Iris pigment epithelial cell (primary cell): ENCODE measurements at places on chromosomes 5 and 9.
A peak's percentile ranks its signal among the peaks of the same experiment; 100 is the strongest.

GRCh38 chr5:95284572-95285408 lies at the start of gene MCTP1:
MCTP1 (minus strand) TSS chr5:95285094.
- DNase-seq = peak; percentile 18

- DNase-seq = no peak
Measured at GRCh38 chr9:126595982-126596381, 17.7 kb upstream of the LMX1B start.

GRCh38 chr5:142826741-142827492 lies 56.7 kb downstream of the ARHGAP26 start:
- peak; percentile 81 for DNase-seq

DNA sequence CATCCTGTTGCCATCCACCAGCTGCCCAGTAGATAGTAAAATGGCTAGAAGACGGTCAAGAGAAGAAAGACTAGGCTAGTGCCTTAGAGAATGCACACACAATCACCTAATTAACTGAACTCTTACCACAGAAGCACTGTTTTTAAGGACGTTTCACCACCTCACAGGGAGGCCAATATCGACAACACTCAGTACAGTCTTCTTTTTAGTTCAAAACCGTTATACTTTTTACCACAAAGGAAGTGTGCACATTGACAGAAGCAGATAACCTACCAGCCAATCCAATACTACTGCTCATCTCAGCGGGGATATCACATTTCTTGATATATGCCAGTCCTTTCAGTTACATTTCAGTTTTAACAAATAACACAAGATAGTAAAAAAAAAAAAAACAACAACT lies 122.3 kb downstream of the GNAQ start:
- DNase-seq = no peak

GRCh38 chr5:139468421-139468931 lies 2.3 kb upstream of the SMIM33 start:
- DNase-seq = no peak

DNA sequence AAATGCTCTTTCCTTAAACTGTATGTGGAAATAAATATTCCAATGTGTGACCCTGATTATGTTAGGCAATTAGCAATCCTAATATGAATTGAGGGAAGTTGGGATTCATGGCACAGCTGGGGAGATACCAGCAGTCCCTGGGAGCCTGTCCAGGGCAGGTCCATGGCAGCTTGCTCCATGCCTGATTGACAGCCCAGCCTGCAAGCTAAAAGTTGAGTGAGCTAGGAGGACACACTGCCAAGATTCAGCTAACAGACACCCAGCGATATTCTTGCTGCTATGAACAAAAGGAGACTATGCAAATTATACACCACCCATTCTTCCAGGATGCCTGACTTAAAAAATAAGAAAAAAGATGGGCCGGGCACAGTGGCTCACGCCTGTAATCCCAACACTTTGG lies 6.2 kb downstream of the TGFBI start:
- no peak for DNase-seq

- DNase-seq = peak; percentile 46
Measured at GRCh38 chr9:80285326-80285725, 713.6 kb downstream of the TLE4 start.

GRCh38 chr5:87002485-87002884 lies 265.2 kb upstream of the RASA1 start:
- DNase-seq = no peak

- no peak for DNase-seq
Measured at GRCh38 chr5:126794157-126794828, 17.4 kb downstream of the LMNB1 start.

DNA sequence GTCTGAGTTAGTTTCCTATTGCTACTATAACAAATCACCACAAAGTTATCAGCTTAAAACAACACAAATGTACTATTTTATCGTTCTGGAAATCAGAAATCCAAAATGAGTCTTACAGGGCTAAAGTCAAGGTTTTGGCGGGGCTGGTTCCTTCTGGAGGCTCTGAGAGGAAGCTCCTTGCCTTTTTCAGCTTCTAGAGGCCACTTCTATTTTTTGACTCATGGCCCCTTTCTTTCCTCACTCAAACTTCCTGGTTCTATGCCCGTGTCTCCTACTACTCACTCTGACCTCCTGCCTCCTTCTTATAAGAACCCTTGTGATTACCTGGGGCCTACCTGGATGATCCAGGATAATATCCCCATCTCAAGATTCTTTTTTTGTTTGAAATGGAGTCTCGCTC lies 48.2 kb downstream of the GABBR2 start:
- DNase-seq = no peak

GRCh38 chr5:142012186-142012785 lies 541 bp downstream of the GNPDA1 start:
- peak; percentile 42 for DNase-seq

GRCh38 chr9:91898451-91899218 lies 51.4 kb downstream of the ROR2 start:
- peak; percentile 53 for DNase-seq

DNA sequence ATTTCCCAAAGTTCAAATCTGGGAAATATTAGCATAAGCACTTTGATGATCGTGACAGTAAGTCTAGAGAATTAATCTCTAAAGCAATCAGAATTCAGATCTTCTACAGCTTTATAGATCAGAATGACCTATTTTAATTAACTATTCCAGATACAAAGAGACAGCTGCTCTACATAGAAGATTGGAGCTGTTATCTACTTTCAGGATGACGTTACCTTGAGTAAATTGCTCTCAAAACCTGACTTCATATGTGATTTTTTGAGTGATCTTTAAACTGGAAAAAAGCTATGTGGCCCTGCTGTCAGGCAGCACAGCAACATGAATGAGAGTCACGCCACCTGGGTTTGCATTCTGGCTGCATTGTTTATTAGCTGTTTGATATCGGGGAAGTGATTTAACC lies 259.9 kb upstream of the CDH6 start:
- DNase-seq = no peak

DNA sequence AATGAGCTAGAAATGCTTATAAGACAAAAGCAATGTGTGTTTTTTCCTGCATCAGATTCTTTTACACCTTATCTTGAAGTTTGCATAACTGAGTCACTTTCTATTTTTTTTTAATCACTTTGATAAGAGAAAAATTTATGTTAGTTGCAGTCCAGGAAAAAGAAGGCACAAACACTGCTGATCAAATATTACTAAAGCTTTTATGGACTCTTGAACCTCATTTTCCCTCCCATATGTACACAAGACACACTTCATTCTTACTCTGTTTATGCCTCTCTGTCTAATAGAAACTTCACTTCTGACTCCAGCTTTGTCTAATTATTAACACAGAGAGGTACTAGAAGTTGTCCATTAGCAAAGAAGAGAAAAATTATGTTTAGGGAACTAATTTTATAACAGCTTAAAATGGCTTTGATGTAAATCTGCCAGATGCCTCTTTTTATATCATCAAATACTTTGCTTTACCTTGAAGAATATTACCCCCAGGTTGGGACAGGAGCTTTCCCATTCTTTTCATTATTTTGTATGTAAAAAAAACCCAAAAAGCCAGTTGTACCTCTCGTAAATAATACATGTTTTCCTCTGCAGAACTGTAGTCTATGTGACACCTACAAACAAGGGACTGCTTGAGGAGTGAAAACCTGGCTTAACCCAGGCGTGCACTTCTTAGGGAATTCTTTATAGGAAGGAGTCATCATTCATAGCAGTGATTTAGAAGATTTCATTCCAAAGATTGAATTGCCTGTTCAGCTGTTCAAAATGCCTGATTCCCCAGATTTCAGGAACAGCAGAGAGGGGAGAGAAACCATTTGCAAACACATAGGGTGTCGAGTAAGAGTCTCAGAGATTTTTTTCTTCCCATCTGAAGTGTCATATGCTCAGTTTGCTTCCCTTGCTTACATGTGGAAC lies 72.6 kb downstream of the DAPK1 start:
- DNase-seq = no peak

DNA sequence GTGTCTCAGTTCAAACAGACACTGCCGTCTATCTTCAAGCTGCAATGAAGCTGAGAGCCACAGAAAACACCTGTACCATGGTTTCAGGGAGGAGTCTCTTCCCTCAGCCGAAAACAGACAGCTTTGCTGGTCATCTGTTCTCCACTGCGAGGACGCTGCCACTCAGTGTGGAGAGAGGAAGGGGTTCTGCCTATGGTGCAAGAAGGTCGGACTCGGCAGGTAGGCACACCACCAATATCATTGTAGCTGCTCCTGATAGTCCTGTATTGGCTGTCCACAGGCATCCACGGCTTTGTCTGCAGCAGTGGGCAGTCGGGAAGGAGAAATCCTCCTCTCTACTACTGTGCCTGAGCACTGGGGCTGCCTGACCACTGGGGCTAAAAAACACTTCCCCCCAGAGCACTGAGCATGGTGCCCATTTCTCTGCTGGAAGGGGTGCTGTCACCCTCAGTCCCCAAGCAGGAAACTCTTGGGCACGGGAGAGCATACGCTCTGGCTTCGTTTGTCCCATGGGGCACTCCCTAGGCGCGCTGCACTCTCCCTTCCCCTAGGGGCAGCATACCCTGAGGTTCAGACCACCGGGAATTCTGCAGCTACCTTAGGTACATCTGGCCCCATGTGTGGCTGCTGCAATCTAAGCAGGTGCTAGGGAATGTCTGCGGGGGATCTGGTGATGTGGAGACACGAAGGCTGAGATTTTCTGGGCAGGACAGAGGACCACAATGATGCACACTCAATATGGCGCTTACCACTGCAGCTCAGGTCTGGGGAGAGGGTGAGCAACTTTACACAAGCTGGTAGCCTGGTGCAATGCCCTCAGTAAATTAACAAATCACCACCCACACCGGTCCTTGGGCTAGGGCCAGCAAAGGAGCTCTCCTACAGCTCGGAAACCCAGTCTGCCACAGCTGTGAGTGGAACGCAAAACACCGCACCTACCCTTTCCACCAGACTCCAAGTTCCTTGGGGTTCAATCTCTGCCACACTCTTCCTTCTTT lies 880.9 kb upstream of the SEMA6A start:
- DNase-seq = no peak

GRCh38 chr9:117826837-117827236 lies 122.6 kb downstream of the TLR4 start:
- no peak for DNase-seq

DNA sequence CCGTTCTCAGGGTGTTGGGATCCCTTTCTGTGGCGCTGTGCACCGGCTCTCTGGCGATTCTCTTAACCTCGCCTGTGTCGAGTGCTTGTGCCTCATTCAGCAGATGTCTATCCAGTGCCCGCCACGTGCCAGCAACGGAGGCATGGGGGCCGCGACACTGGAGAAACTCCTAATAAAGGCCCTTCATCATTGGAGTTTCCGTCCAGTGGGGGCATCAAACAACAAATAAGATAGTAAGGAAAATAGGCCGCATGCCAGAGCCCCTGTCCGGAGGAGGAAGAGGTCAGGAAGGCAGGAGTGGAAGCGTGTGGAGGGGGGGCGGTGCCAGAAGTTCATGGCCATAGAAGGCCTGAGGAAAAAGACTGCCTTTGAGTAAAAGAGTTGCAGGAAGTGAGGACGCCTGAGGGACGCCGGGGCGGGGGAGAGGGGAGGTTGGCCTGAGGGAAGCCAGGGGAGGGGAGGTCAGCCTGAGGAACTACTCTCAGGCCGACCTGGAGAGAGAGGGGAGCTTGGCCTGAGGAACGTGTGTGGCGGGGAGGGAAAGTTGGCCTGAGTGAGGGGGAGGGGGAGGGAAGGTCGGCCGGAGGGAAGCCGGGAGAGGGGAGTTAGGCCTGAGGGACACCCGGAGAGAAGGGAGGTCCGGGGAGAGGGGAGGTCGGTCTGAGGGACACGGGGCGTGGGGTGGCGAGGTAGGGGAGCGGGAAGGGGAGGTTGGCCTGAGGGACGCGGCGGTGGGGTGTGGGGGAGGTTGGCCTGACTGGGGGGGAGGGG lies 82.2 kb downstream of the CACNA1B start:
- no peak for DNase-seq

- peak; percentile 23 for DNase-seq
Measured at GRCh38 chr9:113875459-113876150, 504 bp upstream of the ZNF618 start.

GRCh38 chr5:76000582-76000981 lies 82.6 kb upstream of the SV2C start:
- DNase-seq = no peak

DNA sequence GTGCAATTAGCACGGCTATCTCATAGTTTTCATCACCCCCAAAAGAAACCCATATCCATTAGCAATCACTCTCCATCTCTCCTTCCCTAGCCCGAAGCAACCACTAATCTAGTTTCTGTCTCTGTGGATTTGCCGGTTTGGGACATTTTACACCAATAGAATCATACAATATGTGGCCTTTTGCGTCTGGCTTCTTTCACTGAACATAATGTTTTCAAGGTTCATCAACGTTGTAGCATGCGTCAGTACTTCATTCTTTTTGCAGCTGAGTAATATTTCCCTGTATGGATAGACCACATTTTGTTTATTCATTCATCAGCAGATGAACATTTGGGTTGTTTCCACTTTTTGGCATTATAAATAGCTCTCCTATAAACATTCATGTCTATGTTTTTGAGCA lies 75.4 kb upstream of the TBC1D2 start:
- DNase-seq = peak; percentile 96

- DNase-seq = peak; percentile 82
Measured at GRCh38 chr9:87213948-87214347, 266.6 kb upstream of the GAS1 start.

GRCh38 chr5:42991404-42992087 lies 48.6 kb downstream of the ANXA2R start:
- DNase-seq = no peak

DNA sequence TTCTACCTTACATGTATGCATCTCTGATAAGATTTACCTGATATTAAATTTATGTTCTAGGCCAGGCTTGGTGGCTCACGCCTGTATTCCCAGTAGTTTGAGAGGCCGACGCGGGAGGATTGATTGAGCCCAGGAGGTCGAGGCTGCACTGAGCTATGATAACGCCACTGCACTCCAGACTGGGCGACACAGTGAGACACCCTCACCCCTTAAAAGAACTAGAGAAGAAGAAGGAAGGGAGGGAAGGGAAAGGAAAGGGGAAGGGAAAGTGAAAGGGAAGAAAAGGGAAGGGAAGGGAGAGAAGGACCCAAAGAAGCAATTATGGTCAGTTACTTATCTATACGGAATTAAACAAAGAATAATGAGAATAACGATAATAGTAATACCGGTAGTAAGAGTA lies 1.2 kb upstream of the RFK start:
- no peak for DNase-seq
